NCI-H1048 (cell line): ENCODE measurements at places on chromosomes 6 and 20.

DNA sequence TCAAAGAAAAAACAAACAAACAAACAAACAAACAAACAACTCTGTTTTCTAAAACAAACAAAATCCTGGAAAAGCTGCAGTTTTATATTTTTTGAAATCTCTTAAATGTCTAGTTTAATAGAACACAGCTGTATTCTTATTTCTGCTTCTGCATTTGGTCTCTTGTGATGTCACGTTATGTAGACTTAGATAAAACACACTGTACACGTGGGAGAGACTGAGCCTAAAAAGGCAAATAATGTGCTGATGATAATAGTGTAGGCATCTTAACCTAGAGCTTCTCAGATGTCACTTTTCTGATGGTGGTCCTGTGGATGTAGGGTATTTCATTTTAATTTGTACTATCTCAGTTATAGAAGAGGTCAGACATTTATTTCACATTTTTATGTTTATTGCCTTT lies 261.7 kb downstream of the UTRN start:
- DNase-seq: no peak

- DNase-seq: no peak
Observed at GRCh38 chr6:35782424-35782823, 1.6 kb downstream of the CLPSL1 start.

- DNase-seq: no peak
Observed at GRCh38 chr6:16747232-16748024, 13.8 kb downstream of the ATXN1 start.

DNA sequence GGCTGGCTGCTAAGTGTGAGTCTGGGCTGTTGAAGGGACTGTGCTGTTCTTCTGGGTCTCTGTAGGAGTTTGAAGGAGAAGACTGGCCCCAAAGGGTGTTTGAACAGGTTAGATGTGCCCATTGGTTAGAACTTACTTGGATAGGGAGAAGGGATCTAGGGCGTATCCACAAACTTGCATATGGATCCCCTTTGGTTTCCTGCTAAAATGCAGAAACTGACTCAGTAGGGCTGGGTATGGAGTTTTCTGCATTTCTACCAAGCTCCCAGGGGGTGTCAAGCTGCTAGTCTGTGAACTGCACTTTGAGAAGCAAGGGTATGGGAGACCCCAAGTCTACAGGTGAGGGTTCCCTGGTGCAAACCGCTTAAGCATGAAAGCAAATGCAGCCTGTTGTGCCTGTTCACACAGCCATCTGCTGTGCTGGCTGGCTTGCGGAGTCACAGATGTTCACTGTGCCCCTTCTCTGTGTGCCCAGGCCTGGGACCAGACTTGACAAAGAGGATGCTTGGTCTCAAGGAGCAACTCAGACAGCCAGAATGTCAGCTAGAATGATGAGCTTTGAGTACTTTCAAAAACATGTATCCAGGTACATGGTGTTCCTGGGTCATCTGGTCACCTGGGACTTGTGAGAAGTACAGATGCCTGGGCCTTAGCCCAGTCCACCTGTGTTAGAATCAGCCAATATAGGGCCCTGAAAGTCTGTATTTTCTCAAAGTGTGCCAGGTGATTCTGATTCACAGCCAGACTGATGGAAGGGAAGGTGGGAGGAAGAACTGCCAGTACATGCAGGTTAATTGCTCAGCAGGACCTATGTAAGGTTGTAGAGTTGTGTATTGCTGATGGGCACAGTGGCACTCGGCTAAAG lies 7.4 kb downstream of the PPP1R16B start:
- DNase-seq: no peak

DNA sequence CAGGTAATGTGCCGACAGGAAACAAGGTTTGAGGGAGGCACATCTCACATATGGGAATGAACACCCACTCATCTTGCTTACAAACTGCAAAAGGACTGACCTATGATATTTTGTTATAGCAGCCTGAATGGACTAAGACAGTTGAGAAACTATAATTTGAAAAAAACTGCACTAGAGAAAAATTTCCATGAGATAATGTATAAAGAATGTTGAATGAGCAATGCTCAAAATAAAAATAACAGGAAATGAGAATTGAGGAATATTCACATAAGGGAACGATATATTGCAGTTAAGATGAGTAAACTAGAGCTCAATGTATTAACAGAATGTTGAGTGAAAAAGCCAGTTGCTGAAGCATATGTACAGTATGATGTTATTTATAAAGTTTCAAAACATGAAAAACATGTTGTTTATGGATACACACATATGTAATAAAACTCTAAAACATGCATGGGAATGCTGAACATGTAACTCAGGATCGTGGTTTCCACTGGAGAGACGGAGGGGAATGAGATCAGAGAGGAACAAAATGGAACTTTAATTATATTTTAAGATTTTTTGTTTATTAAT lies 6.3 kb upstream of the TBC1D22B start:
- no peak for DNase-seq

DNA sequence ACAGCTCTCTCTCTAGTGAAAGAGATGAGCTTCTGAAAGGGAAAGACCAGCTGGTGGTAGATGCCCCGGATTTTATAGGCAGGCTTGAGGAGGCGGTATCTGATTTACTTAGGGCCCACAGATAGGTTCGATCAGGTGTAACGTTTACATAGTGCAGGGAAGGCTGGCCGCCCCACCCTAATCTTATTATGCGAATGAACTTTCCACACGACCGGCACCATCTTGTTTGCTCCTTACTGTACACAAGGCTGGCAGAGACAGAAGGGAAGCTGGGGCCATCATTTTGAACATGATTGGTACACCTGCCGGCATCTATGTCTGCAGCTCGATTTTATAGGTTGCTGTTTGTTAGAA lies 212.0 kb upstream of the JARID2 start:
- DNase-seq: no peak

GRCh38 chr20:46118481-46119020 lies 437 bp downstream of the CD40 start:
- DNase-seq: no peak

- DNase-seq: no peak
Observed at GRCh38 chr20:58759947-58760346, 67.3 kb downstream of the NPEPL1 start.

DNA sequence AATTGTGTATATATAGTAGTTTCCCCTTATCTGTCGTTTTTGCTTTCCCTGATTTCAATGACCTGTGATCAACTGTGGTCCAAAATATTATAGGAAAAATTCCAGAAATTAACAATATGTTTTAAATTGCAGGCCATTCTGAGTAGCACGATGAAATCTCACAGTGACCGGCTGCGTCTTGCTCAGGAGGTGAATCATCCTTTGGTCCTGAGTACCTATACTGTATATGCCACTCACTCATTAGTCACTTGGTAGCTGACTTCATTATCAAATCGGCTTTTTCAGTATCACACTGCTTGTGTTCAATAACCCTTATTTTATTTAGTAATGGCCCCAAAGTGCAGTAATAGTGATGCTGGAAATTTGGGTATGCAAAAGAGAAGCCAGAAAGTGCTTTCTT lies 728.3 kb upstream of the EYS start:
- no peak for DNase-seq

DNA sequence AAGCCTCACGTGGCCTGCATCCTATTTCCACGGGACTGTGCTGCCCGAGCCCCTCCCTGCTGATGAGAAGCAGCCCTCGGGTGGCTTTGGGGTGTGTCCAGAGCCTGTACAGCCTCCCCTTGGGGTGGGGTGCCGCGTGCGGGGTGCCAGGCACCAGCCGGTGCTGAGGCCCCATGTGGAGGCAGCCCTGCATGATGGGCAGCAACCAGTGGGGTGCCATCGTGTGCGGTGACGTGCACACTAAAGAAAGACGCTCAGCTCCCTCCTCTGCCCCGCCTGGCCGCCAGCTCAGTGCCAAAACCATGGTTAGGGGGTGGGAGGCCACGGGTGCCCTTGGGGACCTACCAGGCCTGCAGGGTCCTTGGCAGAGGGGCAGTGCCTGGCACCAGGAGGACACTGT lies 26.2 kb downstream of the NTSR1 start:
- no peak for DNase-seq

DNA sequence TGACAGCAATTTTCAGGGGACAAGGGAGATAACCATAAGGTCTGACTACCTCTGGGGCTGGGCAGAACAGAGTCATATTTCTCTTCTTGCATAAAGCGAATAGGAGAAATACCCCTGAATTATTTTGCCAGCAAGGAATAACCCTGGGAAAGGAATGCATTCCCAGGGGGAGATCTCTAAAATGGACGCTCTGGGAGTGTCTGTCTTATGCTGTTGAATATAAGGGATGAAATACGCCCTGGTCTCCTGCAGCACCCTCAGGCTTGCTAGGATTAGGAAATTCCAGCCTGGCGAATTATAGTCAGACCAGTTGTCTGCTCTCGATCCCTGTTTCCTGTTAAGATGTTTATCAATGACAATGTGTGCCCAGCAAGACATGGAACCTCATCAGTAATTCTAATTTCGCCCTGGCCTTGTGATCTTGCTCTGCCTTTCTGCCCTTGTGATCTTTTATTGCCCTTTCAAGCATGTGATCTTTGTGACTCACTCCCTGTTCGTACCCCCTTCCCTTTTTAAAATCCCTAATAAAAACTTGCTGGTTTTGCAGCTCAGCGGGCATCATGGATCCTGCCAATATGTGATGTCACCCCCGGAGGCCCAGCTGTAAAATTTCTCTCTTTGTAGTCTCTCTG lies 221.6 kb upstream of the HS3ST5 start:
- no peak for DNase-seq

GRCh38 chr6:22017766-22018165 lies 279.1 kb downstream of the PRL start:
- no peak for DNase-seq

- no peak for DNase-seq
Observed at GRCh38 chr6:42322676-42323075, 105.0 kb upstream of the MRPS10 start.

DNA sequence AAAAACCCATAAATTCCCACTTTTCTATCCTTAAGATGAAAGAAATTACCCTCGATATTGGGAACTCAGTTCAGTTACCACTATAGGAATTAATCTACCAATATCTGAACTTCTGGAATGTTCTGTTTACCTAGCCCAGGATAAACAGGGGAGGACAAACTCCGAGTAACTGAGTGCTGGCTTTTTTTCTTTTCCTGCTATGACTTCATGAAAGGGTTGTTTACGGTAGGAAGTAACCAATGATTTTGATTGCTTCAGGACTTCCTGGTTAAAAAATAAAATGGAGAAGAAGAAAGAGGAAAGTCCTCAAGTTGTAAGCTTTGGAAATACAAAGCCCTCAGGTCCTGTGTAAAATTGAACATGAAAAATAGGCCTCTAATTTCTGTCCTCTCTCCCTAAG lies 167.7 kb downstream of the ZNF217 start:
- no peak for DNase-seq
